NCI-H1048 (cell line): ENCODE measurements at places on chromosomes 16 and 17.

DNA sequence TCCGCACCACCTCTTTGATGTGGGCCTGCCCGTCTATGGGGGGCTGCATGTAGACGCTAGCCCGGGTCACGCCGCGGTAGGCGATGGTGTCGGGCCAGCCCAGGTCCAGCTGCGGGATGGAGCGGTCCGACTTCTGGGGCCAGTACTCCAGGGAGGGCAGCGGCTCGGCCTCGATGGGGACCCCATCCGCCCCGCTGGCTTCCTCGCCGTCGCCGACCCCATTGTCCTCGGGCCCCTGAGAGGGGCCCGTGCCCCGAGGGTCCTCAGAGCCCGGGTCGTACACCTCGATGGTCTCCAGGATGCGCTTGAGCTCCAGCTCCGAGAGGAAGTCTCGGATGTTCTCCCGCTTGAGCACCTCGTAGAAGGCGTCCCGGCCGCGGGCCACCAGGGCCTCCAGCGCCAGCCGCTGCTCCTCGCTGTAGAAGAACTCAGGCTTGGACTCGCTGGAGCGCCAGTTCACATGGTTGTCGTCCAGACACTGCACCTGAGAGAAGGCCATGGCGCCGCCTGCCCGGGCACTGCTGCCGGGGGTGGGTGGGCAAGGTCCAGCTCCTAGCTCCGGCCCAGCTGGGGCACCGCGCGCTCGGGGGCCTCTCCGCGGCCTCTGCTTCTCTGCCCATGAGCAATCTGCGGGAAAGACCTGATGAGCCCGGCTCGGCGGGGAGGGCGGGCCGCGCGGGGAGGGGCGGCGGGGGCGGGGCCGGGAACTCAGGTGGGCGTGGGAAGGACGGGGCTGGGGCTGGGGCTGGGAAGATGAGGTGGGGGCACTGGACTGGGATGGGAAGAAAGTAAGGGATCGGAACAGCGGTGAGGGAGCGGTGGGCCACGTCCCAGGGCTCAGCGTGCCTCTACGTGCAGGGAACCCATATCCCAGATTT is 782 bp downstream of the FAM83G start:
- no peak for DNase-seq

GRCh38 chr16:50588276-50588675 is 40.1 kb downstream of the NKD1 start:
- no peak for DNase-seq

DNA sequence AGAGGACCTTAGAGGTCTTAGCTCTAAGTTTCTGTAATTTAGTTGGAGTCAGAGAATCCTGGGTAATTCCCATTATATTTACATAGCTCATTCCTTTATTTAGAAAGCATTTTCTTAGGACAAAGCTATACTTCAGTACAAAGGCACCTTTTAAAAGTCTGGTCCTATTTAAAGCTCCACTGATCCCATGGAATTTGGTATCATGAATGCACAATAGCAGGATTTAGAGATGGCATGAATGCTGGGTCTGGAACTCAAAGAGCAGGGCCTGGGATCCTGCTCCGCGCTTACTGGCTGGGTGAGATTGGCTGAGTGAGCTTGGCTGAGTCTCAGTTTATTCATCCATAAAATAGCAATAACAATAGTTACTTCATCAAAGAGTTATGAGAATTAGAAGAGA is 4.8 kb downstream of the KRT23 start:
- DNase-seq: peak; percentile 60

GRCh38 chr17:80219013-80219762 is 945 bp downstream of the SGSH start:
- peak; percentile 18 for DNase-seq

GRCh38 chr16:88013091-88013609 is 61.9 kb downstream of the BANP start:
- no peak for DNase-seq

- no peak for DNase-seq
Measured at GRCh38 chr17:45783593-45784292, 377 bp upstream of the CRHR1 start.

GRCh38 chr16:22675745-22676540 is 138.0 kb upstream of the HS3ST2 start:
- no peak for DNase-seq

DNA sequence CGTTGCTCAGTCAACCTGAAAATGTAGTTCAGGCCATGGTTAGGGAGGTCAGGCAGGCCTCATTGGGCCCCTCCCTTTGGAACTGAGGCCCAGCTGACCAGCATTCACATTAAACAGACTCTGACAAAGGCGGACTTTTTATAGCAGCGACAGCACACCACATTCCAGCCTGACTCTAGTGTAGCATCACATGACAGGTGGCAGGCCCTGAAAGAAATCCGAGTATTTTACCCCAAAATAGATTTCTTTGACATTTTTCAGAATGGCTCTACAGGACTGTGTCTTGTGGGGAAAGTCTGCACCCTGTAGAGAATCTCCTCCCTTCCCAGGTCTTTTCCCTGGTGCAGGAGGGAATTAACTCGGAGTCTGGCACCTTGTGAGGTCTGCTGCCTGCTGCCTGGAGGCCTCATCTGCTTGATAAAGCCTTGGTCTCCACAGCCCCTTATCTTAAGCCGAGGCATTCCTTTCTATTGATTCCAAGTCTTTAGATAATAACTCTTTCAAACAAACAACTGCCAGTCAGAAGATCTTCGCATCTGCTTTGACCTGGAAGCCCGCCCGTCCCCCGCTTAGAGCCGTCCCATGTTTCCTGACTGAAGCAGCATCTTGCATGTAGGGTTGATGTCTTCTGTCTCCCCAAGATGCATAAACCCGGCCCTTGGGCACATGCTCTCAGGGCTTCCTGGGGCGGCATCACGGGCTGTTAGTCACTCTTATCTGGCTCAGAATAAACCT is 44.0 kb upstream of the CAPN15 start:
- no peak for DNase-seq

GRCh38 chr16:21164521-21165168 is 6.2 kb downstream of the LDAF1 start:
- no peak for DNase-seq

DNA sequence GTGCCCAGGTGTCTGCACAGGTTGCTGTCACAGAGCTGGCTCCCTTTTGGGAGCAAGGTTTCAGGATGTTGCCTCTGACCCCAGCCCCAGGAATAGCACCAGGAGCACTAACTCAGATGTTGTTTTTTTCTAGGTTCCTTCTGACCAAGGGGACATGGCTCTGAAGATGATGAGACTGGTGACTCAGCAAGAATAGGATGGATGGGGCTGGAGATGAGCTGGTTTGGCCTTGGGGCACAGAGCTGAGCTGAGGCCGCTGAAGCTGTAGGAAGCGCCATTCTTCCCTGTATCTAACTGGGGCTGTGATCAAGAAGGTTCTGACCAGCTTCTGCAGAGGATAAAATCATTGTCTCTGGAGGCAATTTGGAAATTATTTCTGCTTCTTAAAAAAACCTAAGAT is 28.1 kb downstream of the SCPEP1 start:
- DNase-seq: no peak

DNA sequence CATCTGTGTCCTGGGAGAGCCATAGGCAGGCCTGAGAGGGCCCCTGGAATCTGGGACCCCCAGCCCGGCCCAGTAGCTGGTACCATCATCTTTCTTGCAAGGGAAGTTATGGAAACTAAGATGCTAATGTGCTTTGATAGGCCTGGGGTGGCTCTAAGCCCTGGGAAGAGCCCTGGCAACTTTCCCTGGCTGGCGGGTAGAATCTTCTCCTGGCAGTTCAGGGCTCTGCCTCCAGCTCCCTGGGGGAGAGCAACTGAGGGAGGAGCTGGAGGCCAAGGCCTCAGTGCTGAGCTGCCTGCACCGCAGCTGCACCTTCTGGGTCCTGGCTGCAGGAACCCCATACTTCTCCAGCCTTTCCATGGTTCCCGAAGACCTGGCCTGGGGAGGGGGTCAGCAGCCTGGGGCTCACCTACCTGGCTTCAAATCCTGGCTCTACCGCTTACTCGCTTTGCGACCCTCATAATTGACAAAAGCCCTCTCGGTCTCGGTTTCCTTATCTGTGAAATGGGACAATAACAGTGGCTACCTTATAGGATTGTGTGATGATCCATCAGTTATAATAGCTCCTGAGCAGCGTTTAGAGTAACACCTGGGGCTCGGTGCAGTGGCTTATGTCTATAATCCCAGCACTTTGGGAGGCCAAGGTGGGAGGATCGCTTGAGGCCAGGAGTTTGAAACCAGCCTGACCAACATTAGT is 333.7 kb downstream of the SEC14L1 start:
- DNase-seq: no peak

DNA sequence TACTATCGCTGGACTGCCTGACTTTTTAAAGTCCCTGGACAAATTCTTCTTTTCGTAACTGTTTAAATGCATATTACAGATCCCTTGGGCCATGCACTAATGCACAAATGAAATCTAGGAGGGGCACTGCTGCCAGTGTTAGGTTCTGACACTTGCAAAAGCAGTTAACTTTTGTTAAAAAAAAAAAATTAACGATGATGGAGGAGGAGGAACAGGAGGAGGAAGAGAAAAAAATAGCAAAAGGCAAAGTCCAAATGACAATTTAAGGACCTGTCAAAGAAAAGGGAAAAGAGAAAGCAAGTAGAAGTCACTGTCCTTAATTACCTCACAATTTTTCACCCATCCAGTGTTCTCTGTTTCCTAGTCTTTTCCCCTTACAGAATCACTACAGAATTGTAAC is 97.8 kb upstream of the CORO6 start:
- no peak for DNase-seq

DNA sequence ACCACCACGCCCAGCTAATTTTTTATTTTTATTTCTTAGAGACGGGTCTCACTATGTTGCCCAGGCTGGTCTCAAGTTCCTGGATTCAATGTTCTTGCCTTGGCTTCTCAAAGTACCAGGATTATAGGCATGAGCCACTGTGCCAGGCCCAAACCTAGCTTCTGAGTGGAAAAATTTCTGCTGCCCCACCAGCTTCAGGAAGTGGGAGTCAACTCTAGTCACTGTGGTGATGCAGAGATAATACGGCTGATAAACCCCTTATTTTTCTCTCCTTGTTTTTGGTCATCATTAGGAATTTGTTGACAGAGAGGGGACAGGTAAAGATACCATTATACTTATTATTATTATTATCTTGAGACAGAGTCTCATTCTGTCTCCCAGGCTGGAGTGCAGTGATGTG is 27.8 kb upstream of the PHOSPHO1 start:
- DNase-seq: no peak

GRCh38 chr16:51155199-51155607 is 4.1 kb upstream of the SALL1 start:
- DNase-seq: no peak

GRCh38 chr16:80836846-80837245 is 32.4 kb upstream of the CDYL2 start:
- DNase-seq: no peak

DNA sequence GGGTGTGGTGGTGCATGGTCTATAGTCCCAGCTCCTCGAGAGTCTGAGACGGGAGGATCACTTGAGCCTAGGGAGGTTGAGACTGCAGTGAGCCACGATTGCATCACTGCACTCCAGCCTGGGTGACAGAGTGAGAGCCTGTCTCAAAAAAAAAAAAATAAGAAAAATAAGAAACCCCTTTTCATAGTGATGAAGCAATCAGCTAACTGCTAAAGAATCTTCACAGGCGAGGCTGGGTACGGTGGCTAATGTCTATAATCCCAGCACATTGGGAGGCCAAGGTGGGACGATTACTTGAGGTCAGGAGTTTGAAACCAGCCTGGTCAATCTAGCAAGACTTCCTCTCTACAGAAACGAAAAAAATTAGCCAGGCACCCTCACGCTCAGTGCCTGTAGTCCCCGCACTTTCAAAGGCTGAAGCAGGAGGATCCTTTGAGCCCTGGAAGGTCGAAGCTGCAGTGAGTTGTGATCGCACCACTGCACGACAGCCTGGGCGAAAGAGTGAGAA is 760 bp downstream of the SLFN12L start:
- DNase-seq: no peak

DNA sequence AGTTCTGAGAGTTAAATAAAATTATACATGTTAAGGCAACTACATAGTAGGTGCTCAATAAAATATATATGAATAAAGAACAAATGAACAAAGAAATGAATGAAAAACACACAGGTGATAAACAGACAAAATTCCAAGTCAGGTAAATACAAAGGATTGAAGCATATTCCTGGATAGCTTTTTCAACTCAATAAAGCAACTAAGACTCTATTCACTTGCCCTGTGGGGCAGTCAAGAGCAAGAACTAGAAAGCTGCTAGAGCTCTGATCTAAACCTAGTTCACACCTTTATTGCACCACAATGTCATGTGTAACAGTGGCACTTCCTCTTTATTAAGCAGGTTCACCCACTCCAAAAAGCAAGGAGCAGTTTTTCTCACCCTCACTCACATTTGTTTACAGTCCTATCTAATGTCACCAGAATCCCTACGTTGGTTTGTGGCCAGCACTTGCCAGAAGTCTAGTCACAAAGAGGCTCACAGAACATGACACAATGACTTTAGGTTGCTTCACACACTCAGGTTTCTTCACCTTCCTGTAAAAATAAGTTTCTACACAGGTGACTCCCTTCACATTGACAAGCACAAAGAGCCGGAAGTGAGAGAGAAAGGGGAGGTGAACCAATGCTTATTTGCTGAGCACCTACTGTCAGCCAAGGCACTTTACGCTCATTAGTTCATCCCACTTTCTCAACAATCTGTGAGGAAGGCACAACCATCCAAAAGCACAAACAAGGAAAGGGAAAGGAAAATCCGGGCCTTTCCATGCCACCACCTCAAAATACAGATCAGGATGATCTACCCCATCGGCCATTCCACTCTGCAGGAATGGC is 70.8 kb downstream of the XPO6 start:
- DNase-seq: no peak

GRCh38 chr17:81119223-81120148 is 45.8 kb upstream of the PVALEF start:
- peak; percentile 94 for DNase-seq

DNA sequence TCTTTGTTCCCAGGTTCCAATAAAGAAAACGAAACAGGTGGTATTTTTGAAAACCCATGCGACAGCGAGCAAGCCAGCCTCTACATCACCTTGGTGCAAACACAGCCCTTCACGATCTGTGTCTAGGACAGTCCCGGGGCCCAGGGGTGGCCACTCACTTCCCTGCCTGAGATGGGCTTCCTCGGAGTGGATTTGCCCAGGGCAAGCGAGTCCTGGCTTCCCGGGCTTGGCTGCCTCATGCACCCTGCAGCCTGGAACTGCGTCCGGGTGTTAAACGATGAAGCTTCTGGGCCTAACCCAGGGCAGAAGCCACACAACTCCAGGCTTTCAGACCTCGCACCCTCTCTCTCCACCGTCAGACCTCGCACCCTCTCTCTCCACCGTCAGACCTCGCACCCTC is 66.0 kb downstream of the RPH3AL start:
- DNase-seq: no peak

GRCh38 chr17:6196355-6196754 is 126.2 kb downstream of the WSCD1 start:
- DNase-seq: no peak

GRCh38 chr17:63311416-63311937 is 134.6 kb downstream of the CYB561 start:
- DNase-seq: no peak
